ENCODE measurements at places on chromosomes 5 and 9.

DNA sequence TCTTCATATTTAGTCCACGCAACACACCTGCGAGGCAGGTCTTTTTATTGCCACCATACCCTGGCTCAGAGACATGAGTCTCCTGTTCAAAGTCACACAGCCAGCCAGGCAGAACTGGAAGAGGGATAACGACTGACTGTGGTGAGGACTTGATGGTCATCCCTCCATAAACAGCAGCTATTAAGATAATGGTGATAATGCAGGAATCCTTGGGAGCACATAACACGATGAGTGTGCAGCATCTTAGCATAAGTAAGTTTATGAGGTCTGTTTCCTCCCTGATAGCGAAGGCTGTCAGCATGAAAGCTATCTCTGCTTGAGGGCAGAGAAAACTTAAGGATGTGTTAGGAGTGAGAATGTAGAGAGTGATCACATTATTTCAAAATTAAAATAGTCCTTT lies 30.9 kb downstream of the KCTD16 start:
- DNase-seq, result no peak

DNA sequence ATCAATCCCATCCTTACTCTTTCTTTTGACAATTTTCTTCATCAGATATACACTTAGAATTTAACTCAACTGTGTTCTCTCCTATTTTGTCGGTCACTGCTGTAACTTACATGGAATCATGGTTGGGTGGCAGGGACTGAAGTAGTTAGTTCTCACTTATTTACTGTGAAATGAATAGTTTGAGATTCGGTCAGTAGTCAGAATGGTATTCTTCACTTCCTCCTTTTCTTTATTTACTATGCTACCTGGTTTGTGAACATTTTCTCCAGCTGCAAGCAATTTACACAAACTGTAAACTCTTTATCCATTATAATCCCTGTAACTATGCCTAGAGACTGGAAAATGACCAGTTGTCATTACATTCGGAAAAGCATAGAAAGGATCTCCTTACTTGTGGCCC lies 41.5 kb upstream of the GDNF start:
- no peak for DNase-seq

DNA sequence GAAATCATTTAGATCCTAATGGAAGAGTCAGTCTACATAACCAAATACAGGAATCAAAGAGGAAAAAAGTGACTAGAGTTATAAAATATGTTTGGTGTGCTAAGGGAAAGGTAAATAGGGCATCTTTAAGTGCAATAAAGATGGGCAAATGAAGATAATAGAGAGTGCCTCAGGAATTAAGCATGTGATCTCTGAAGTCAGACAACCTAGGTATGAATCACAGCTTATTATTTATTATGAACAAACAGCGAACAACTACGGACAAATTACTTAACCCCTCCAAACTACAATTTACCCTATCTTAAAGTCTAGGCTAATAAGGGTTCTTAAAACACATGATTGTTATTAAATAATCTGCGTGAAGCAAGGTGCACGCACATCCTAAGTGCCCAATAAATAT lies 910.2 kb upstream of the DMAC1 start:
- no peak for DNase-seq

- no peak for DNase-seq
Measured at GRCh38 chr5:160291467-160291866, 20.9 kb downstream of the CCNJL start.

DNA sequence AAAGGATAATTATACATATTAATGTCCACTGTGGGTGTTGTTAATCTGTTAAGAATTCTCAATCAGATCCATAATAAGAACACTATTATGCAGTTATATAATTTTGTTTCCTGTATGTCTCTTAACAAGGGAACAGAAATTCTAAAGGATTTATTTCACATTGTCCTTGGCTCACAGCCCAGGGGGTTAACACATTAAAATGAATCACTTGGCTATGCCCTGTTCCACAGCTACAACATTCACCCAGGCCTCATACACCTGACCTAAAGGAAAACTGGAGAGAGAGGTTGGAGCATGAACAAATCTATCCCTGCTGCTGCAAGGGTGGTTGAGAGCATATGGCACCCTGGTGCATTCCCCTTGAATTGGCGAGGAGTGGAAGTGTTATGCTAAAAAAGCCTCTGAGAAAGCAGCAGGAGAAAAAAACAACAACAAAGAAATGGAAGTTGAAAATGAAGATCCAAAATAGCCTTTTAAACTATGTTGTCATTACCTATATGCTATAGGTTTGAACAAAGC lies 116.0 kb downstream of the KCNN2 start:
- no peak for DNase-seq

DNA sequence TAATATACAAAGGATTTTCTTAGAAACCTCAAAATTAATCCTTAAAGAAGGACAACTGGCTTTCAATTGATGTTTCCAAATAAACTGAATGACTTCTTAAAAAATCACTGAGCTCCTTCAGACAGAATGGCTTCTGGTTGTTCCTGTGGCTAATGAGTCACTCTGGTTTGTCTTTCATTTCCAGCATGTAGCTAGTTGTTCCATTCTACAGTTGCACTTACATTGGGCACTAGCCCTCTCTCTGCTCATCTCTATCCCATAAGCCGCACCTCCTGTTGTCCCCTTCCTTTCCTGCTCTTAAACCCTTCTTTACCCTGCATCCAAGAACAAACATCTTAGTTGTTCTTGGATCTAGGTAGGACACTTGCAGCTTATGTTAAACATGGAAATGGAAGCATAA lies 235.3 kb upstream of the HAPLN1 start:
- no peak for DNase-seq

DNA sequence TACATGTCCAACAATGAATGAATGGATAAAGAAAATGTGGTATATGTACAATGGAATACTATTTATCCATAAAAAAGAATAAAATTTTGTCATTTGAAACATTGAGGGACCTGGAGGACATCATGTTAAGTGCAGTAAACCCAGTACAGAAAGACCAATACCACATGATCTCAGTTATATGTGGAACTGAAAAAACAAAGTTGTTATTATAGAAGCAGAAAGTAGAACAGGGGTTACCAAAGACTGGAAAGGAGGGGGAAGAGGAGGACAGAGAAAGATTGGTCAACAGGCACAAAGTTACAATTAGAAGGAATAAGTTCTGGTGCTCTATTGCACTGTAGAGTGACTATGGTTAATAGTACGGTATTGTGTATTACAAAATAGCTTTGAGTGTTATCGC lies 233.8 kb downstream of the SEMA6A start:
- no peak for DNase-seq

GRCh38 chr9:91896513-91897121 lies 53.4 kb downstream of the ROR2 start:
- DNase-seq, result peak; percentile 59

DNA sequence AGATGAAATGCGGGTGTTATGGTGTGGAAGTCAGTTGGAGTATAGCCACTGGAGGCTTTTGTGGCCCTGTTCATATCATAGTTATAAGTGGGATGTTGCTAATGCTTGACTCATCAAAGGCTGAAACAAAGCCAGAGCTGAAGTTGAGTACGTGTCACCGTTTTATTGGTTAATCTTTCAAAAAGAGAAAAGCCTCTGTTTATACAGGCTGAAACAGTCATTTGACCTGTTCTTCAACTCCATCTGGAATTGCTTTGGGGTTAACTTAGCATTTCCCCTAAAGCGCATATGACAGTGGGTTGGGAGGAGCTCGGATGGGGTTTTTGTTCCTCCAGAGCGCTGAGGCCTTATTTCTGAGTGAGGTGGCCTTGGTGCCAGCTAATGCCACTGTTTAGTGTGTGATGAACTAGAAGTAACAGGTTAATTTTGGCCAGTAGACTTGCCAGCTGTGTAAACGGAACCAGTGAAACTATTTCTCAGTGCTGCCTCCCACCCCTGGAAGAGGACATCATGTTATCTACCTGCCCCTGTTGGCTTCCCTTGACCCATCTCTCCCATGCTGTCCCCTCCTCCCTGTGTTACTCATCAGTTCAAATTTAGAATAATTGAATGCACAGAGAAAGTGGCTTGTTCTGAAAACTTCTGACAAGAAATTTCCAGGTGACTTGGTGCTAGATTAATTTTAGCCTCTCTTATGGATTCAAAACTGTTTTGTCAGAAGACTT lies 34.2 kb downstream of the MTAP start:
- DNase-seq, result no peak

DNA sequence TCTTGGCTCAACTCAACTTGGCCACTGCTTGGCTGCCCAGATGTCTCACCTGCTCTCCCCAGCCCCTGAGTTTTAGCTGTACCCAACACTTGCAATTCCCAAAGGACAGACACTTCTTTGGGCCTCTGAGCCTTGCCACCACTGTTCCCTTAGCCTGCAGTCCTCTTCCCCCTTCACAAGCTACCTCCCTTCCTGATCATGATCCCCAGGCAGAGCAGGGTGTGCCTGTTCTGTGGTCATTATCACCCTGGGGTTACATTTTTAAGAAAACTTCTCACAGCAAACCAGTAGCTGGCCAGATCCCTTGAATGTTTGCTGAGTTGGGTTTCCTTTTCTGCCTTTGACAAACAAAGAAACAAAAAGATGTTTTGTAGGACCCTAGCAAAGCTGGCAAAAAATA lies 87.5 kb upstream of the PRRC1 start:
- no peak for DNase-seq

- no peak for DNase-seq
Measured at GRCh38 chr5:32138839-32139493, 35.2 kb downstream of the GOLPH3 start.

GRCh38 chr5:6372251-6373080 lies 5.9 kb downstream of the MED10 start:
- no peak for DNase-seq

DNA sequence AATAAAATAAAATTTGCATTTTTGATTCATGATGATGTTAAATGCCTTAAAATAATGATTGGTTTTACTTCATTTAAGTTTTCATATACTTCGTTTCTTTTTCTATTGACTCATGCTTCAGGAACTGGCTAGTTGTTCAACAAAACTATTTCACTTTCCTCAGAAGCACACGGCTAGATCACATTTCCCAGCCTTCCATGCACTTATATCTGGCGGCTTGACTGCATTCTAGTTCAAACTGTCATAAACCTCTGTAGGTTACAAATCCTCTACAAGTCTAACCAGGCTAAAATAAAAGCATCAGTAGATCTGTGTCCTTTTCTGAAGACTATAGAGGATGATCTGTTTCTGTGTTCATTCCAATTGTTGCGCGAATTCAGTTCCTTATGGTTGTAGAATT lies 46.3 kb upstream of the CNTLN start:
- no peak for DNase-seq

DNA sequence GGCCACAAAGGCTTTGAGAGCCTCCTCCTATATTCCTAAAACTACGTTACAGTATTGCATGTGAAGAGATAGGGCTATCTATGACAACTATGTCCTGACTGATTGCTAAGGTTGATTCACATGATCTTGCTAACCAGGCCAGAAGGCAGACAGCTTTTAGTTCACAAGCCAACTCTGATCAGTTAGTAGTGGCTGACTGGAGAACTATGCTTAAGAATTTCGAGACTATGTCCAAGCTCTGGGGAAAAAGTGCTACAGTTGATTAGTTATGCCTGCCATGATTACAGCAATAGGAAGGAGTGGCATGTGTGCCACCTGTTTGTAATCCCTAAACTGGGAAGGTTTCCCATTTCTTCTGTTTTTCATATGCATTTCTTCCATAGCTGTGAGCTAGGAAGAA lies 223.4 kb downstream of the DOCK8 start:
- DNase-seq, result no peak

DNA sequence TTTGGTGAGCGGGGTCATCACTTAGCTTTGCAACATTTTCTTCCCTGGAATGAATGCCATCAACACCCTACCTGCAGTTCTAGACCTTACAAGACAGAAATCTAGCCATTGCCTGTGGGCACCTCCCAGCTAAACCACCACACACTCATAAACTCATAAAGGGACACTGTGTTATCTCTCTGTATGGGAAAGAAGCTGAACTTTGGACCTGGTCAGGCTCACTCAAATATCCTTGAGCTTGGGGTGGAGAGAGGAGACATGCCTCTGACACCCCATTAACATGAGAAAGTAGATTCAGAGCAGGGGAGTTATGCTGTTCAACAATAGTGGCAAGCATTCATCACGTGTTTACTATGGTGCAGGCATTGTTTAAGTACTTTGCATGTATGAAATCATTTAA lies 205.6 kb downstream of the ZNF462 start:
- no peak for DNase-seq

GRCh38 chr9:133119103-133119845 lies 1.8 kb downstream of the RALGDS start:
- DNase-seq, result peak; percentile 82

DNA sequence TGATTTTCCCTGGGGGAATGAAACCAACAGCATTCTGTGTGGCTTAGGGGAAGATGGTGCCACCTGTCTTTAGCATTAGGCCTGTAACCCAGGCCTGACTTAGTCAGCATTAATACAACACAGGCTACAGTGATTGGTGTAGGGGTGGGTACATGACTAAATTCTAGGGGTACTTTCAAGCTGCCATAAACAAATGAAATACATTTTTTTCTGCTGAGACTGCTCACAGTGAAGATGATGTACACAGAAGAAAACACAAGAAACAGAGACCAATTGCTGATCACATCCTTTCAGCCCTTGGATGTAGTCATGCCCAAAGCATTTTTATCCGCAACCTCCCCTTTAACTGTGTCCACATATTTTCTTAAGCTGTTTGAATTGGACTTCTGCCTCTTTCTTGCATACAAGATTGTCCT lies 527.2 kb downstream of the KCTD16 start:
- DNase-seq, result no peak

- no peak for DNase-seq
Measured at GRCh38 chr5:13865312-13865711, 79.2 kb downstream of the DNAH5 start.

- DNase-seq, result no peak
Measured at GRCh38 chr5:55675119-55675518, 37.0 kb downstream of the SLC38A9 start.

DNA sequence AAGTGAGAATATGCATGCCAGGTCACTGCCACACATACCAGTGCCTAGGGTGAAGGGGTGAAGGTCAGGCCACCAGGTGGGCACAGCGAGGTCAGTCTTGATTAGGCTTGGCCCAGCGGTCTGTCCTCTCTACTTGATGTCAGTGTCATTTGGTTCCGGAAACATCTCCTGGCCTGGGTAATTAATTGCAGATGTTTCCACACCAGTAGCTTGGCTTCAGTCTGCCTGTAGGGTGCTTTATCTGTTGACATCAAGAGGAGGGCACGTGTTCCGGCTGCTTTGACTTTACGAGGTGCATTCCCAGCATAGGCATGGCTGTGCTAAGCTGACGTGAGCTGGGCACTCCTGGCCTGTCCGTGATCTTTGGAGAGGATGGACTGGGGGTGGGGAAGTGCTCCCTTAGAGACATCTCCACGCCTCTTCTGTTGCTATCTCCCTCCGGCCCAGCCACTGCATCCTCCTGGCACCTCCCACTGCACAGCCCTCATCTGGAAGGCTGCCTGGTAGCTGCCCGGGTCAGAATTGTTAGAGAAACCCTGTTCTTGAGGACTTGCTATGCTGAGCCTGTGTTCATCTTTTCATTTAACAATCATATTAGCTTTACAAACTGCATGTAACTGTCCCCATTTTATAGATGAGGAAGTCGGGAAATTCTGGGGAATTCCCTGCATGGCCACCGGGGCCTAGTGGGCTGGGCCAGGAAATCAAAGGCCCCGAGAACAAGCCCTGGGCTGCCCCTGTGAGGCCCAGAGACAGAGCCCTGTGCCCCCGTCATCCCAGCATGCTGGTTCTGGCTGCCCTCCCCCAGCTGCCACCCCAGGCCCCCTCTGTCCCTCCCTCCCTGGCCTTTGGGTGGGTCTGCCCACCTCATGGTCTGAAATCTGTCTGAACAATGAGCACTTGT lies 29.1 kb downstream of the JADE2 start:
- DNase-seq, result no peak

- peak; percentile 74 for DNase-seq
Measured at GRCh38 chr9:94157050-94157801, 73.0 kb downstream of the PTPDC1 start.

GRCh38 chr9:87069690-87070089 lies 122.4 kb upstream of the GAS1 start:
- DNase-seq, result no peak

Measured in femur (tissue), 1 donor.